ENCODE measurements at places on chromosomes 7 and 10.

DNA sequence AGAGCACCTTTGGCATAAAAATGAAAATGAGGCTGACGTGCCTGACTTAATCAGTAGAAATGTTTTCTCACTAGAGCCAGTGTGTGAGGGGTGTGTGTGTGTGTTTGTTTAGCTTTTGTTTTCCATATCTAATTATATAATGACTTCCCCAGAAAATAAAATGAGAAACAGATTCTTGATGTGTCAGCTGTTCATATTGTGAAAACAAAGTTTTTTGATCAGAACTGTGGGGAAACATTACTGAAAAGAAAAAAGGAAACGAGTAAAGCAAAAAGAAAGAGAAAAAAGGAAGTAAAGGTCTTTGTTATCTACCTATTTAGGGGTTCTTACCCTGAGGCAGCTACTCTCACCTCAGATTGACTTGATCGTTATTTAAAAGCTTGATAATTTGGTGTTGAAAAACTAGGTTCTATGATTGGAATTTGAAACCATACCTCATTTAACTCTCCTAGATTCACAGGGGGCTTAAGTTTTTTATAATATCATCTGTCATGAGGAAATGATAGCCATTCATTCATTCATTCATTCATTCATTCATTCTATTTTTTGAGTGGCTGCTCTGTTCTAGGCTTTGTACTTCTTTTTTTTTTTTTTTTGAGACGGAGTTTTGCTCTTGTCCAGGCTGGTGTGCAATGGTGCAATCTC lies 58.0 kb downstream of the CREM start:
- DNase-seq, result no peak

DNA sequence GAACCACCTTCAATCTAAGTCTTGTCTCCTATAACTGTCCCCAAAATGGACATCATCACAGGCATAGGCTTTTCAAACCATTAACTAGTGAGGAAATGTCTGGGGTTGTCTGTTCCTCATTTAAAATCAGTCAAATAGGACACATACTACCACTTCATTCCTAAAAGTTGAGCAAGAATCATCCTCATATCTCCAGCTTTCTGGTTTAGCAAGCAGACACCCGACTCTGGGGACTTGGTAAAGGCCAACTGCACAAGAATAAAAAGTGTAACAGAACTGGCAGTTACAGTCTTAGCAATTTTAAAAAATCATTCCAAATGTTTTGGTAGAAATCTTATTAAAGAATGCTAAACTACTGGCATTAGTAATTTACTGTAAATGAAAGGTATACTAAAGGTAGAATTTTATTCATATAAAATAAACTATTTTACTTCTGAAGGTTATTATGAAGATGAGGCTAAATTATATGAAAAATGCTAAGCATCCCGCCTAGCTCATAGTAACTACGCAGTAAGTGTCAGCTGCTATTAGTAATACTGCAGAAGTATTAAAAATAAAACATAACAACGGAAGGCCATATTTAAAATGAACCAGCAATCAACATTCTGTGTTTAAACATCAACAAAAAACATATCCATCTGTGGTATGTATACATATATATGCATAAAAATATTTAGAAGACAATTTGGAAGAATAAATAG lies 60.8 kb downstream of the ZNF438 start:
- no peak for DNase-seq

- DNase-seq, result no peak
These were observed 207.7 kb downstream of the SKAP2 start for GRCh38 chr7:26656735-26657134.

GRCh38 chr10:63478564-63478963 lies 12.8 kb upstream of the JMJD1C start:
- no peak for DNase-seq

DNA sequence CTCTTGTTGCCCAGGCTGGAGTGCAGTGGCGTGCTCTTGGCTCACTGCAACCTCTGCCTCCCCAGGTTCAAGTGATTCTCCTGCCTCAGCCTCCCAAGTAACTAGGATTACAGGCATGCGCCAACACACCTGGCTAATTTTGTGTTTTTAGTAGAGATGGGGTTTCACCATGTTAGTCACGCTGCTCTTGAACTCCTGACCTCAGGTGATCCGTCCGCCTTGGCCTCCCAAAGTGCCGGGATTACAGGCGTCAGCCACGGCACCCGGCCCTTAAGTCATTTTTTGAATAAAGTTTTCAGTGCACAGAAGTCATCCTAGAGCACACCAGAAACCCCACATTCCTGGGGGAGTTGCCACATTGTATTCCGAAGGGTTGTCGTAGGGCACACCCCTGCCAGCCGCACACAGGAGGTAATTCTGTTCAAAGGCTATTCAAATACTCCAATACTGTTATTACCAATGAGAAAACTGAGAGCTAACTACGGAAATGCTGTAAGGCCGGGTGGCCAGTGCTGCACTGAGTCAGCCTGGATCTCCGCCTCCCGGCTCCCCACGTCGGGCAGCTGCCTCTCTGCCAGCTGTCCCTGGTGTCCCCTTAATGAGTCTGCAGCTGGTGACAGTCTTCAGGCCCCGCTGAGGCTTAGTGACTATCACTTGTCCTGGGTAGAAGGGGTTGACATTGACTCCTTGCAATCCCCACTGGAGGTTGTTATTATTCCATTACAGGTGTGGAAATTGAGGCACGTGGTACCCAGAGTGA lies 8.6 kb upstream of the RFC2 start:
- DNase-seq, result peak; percentile 32

- no peak for DNase-seq
These were observed 35.6 kb upstream of the GALNT17 start for GRCh38 chr7:71096351-71096750.

- DNase-seq, result no peak
These were observed 107.4 kb downstream of the EEPD1 start for GRCh38 chr7:36260481-36260880.

- no peak for DNase-seq
These were observed 45.8 kb upstream of the PRSS58 start for GRCh38 chr7:142303650-142304049.

- DNase-seq, result no peak
These were observed 7.7 kb downstream of the ACSM6 start for GRCh38 chr10:95201736-95202135.

DNA sequence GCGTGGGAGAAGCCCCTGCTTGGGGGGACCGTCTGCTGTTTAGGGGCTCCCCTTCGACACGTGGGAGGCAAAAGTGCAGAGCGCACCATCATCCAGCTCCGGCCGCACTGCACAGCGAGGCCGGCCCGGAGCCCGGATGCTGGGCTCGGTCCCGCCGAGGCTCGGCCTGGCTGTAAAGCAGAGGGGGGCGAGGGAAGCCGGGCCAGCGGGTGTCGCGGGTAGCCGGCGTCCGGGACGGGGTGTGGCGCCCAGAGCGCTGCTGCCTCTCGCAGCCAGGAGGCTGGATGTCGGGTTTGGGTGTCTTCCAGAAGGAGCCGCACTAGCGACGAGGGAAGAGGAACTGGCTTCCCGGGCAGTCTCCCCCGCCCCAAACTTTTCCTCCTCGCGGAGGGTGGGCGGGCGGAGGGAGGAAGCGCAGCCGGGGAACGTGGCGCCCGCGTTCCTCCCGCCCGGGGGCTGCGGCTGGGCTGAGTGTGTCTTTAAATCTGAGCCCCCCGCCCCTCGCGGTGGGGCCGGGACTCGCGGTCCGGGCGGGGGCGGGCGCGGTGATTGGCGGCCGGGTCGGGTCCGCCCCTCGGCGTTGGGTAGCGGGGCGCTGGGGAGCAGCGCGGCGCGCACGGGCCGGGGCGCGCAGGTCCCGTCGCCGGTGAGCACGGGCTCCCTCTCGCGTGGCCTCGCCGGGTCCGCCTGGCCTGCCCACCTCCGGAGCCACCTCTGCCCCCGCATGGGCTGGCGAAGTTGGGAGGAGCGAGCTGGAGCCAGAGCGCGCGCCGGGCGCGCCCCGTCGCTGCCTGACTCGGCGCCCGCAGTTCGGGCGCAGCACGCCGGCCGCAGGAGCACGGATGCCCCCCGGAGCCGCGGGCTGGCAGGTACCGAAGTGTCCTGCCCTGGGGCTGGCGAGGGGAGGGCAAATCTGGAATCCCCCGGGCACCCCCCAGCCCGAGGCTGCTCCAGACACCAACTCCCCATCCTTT lies at the start of gene PALD1:
Gene PALD1 (plus strand): TSS at position 577 of the 974 bp plus-strand sequence. CDS start 47,185 bp downstream, outside the sequence.
- DNase-seq, result peak; percentile 57

DNA sequence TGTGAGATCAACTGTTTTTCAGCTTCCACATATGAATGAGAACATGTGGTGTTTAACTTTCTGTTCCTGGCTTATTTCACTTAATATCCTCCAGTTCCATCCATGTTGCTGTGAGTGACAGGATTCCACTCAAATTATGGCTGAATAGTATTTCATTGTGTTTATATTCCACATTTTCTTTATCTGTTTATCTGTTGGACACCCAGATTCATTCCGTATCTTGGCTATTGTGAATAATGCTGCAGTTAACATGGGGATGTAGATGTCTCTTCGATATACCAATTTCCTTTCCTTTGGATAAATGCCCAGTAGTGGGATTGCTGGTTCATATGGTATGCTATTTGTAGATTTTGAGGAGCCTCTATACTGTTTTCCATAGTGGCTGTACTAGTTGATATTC lies 47.9 kb downstream of the GALNT11 start:
- no peak for DNase-seq

- DNase-seq, result no peak
These were observed 50.5 kb downstream of the MKX start for GRCh38 chr10:27695088-27695487.

DNA sequence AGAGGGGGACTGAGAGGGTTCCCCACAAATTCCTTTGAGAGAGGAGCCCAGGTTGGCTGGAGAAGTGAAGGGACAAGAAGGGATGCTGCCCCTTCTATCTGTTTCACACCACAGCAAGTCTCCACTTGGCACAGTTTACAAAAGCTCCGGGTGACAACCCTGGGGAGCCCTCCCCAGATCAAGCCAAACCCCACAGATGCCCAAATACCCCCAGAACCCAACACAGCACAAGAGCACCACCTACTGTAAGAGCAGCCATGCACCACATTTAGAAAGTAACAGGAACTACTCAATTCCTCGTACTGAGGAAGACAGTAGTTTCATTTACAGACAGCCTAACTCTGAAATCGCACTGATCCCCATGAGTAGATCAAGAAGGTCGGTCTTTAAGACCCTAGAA lies 67.8 kb upstream of the ATP6V0A4 start:
- DNase-seq, result no peak

- peak; percentile 13 for DNase-seq
These were observed 919 bp downstream of the MAFK start for GRCh38 chr7:1531263-1531978.

DNA sequence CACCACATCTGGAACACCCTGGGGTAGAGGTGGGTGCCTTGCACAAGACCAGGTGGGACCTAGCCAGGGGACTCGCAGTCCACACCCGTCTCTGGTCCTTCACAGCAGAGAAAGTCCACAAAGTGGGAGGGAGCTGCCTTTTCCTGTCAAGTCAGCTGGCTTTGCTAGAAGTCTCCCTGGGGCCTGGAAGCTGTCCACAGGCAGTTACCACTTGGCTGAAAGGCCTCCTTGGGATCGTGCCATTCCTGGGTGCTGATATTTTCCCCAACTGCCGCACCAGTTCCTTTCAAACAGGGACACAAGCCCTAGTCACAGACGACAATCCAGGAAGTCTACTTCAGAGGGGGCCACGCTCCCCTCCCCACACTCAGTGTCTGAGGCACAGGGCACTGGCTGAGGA lies 75.4 kb downstream of the AFAP1L2 start:
- DNase-seq, result no peak

GRCh38 chr10:118781541-118781940 lies 26.8 kb upstream of the CACUL1 start:
- DNase-seq, result no peak

DNA sequence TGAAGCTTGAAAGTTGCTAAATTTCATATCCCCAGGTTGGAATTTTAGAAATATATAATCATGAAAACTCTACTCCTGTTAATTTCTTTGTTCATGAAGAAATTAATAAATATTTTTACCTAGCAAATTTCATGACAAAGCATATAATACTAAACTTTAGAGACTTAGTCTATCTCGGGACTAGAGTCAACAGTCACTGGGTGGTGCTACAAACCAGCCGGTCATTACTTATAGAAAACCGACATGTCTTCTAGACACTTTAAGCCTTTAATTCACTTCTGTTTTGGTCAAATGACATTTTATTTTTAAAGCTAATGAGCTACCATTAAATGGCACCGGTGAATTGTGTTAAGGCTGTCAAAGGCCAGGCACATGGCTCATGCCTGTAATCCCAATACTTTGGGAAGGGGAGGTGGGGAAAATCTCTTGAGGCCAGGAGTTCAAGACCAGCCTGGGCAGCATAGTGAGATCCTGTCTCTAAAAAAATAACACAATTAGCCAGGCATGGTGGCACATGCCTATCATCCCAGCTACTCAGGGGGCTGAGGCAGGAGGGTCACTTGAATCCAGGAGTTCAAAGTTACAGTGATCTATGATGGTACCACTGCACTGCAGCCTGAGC lies 270.1 kb downstream of the CACNA2D1 start:
- DNase-seq, result no peak

DNA sequence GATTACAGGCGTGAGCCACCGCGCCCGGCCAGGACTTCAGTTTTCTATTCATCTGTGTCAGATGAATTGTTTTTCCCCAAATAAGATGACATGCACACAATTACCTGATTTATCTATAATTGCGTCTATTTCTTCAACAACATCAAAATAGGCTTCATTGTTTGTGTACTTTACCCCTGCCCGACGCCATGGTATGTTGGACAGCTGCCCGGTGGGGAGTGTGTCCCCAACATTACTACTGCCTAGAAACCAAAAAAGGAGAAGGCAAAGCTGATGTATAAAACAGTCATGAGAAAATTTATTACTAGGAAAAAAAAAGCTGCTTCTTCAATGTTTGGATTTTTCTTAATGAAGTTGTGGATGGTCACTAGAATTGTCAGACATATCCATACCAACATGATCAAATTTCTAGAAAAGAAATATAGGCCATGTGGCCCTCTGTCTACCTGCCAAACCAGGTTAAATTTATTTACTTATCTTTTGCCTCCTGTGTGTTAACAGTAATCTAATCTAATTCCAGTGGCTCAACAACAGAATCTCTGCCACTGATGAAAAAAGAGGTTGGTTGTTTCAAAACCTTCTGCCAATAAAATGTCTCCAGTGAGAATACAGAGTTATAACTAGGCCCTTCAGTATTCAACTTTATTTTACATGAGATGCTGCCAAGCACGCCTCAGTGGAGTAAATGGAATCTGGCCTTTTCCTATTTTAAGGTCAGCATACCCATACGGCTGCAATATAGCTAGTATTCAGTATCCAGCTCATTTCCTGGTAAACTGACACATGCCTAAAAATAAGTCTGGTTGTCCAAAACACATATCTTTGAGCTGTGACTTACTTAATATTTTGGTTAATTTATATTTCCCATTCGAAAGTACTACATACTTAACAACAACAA lies 16.5 kb downstream of the AP3M1 start:
- no peak for DNase-seq

DNA sequence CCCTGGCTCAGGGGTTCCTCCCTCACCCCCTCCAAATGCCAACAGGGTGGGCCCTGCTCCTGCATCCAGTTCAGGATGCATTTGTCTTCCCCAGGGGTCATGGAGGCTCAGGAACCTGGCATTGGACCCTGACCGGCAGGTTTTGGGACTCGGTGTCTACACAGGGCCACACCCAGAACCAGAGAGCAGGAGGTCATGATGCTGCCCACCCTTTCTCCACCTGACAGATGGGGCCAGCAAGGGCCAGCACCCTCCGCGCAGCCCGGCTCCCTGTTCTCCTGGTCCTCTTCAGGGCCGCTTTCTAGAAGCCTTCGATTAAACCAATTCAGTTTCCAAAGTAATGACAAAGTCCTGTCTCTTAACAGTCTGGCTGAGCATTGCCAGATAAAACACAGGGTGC lies 50.2 kb downstream of the CAMK2B start:
- DNase-seq, result no peak

- no peak for DNase-seq
These were observed 21.8 kb downstream of the STAM start for GRCh38 chr10:17665747-17666146.
